NCI-H510A treated with DMSO at 0.1 percent for 48 hours (cell line): ENCODE measurements at places on chromosomes 6 and 20.

- no peak for DNase-seq
These were observed 340.1 kb downstream of the ZFAND3 start for GRCh38 chr6:38159596-38159995.

DNA sequence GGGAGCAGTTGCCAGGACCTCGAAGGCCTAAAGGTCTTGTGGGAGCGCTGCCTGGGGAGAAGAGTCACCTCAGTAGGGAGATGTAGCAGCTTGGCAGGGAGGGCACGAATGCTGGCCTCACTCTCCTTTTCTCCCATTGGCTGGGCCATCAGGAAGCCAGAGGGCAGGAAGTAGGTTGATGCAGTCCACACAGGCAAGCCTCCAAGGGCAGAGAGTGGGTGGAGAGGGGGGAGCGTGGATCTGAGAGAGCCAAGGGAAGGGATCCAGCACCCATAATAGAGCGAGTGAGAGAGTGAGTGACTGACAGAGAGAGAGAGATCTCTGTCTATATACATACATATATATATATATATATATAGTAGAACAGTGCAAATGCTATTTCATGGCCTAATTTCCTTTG, 215.3 kb upstream of the LRFN2 start:
- no peak for DNase-seq

- no peak for DNase-seq
These were observed 1.1 kb downstream of the AMD1 start for GRCh38 chr6:110875548-110876169.

DNA sequence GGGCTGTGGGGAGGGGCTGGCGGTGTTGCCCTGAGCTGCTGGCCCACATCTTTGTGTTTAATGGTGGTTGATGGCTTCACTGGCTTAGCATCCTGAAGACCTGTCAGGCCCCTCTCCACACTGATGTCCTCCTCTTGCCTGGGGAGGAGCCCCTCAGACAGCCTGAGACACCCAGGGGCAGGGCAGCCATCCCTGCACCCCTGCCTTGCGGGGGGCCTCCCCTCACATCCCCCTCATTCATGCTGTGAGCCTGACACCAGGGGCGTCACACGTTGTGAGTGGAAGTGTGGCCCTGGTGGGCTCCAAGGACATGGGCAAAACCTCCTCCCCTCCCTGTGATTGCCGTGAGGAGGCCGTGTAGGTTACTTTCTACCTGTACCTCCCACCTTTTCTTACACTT, 152.7 kb downstream of the DTNBP1 start:
- DNase-seq: no peak

- no peak for DNase-seq
These were observed 646.6 kb upstream of the HS3ST5 start for GRCh38 chr6:114989279-114989964.
